A172 (cell line): ENCODE measurements at places on chromosomes 3 and 15. TPM values are rescaled to one million over a fixed set of nuclear protein-coding genes. Genes with fewer than 3 reads are reported as not detected.

- DNase-seq: no peak
Measured at GRCh38 chr3:13243586-13243985, 170.4 kb upstream of the IQSEC1 start.

DNA sequence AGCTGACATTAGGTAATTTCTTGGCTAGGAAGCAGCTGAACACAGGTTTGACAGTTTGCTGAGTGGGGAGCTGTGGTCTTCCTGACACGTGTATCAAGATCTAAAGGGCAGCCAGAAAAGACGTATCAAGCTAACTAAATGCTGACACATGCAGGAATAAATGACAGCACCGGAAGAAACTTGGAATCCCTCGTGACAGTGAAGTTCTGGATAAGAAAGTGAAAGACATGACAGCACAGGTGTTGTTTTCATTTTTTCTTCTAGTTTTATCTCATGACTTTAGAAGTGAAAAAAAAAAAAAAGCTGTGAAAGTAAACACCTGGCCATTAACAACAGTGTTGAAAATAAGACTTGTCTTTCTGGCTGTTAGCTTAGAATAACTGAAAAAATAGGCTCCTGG lies 48.7 kb downstream of the FGF7 start:
- DNase-seq: no peak

Gene EPHB1
- not detected in 2 replicates for total RNA-seq

DNA sequence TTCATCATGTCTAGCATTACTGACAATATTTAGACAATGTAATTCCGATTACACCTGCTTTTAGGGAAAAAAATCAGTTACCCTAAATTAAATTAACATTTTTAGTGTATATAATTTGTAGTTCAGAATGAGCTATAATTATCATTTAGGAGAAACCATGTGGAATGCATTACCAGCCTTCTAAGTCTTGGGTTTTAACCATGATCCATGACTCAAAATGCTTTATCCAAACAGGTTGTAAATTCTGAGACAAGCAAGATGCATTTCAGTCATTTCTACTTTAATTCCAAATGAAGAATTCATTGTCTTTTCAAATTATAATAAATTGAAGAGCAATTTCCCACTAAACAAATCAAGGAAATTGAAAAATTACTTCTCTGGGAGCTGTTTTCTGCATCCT lies 243.7 kb upstream of the LRIG1 start:
- no peak for DNase-seq

GRCh38 chr3:38544926-38545325 lies 48.8 kb downstream of the EXOG start:
- DNase-seq: no peak

Gene CLSTN2
- total RNA-seq: 1.1 and 6.3 TPM in 2 replicates
